ENCODE measurements at places on chromosomes 2 and 18.

GRCh38 chr2:189566046-189566445 is 14.5 kb downstream of the SLC40A1 start:
- no peak for DNase-seq

DNA sequence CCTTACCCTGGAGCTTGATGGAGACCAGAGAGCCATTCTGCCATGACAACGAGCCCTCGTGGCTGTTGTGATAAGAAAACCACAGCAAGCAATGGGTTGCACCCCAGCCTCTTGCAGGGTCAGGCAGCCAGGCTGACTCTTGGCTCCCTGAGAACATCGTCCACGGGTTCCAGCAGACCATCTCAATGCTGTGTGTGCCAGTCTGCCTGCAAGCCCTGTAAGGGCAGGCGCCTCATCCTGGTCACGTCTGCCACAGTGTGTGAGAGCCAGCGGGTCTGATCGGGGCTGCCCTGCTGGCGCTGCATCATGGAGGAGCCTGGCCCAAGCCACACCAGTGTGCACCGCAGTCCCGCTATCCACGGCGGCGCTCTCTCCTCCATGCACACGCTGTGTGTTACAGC is 71.0 kb upstream of the MGAT4A start:
- DNase-seq: no peak

- DNase-seq: no peak
These were observed 220.7 kb downstream of the NDUFA10 start for GRCh38 chr2:239804161-239805042.

GRCh38 chr2:2828774-2829368 is 497.8 kb upstream of the MYT1L start:
- no peak for DNase-seq

- peak; percentile 76 for DNase-seq
These were observed 36.4 kb upstream of the ZBTB7C start for GRCh38 chr18:48445540-48445939.

Data from kidney tubule cell (primary cell).